ENCODE measurements at places on chromosomes 1 and 21. TPM values are rescaled to one million over a fixed set of nuclear protein-coding genes. Genes with fewer than 3 reads are reported as not detected.

DNA sequence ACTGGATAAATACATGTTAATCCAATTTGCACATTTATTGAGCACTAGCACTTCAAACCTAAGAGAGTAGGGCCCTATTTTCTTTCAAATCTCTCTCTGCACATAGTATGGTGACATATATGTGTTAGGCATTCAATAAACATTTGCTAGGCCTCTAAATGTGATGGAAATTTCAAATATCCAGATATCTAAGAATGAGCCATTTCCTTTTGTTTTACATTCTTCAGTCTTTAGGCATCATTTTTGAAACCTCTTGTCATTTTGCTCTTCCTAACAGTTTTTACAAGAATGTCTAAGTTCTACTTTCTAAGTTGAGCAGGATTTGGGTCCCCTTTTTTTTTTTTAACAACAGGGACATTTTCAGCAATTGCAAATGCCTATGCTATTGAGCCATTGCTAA is 395.7 kb upstream of the ST6GALNAC5 start:
- DNase-seq: no peak

DNA sequence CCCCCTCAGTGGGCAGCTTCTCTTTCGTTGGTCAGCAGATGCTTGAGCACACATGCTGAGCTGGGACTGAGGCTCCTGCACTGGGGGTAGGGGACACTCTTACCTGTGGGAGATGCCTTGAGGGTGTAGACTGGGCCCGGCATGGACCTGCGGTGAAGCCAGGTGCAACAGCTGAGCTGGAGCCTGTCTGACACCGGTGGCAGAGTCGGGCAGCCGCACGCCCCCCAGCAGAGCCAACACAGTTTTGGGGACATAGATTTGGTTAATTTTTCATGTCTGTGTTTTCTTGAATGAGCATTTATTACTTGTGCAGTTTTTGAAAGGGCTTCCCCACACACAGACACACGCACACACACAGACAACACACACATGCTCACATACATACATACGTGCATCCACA is 5.9 kb upstream of the HES5 start:
- DNase-seq: no peak

DNA sequence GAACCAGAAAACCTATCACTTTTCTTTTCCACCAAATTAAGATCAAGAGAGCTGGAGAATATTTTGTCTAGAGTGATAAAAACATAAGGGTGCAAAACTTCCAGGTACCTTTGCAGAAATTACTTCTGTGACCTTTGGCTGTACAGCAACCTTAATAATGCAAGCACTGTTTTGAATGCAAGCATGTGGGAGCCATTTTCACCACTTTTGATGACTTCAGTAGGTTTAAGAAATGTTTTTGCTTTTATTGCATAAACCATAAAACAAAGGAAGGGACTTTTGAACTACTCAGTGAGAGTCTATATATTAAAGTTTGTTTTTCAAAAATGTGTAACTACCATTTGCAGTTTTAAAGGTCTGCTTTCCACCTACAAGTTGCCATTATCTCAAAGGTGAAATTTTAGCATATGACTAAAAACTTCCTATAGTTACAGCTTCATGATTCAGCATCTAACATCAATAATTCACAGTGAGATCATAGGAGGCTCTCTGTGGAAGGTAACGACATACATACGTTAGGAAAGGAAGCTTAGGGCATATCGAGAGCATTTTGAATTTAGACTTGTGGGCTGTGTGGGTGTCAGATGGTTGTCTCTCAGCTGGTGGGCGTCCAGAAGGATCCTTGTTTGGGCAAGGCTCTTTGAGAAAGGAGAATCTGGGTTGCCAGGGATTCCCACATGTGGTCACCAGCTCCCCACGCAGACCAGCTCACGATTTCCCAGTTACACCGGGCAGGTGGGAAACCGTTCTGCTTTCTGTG is 1.1 kb upstream of the GADD45A start:
- peak; percentile 27 for DNase-seq

DNA sequence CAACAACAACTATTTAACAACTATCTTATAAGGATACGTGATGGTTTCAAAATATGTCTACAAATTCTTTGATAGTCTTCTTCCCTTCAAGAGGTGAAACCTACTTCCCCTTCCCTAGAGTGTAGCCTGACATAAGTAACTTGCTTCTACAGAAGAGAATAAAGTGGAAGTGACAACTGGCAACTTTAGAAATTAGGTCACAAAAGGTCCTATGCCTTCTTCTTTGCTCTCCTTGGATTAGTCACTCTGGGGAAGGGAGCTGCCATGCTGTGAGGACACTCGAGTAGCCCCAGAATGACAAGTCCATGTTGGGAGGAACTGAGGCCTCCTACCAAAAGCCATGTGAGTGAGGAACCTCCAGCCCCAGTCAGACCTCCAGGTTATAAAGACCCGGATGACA is 19.2 kb downstream of the EFCAB14 start:
- no peak for DNase-seq

DNA sequence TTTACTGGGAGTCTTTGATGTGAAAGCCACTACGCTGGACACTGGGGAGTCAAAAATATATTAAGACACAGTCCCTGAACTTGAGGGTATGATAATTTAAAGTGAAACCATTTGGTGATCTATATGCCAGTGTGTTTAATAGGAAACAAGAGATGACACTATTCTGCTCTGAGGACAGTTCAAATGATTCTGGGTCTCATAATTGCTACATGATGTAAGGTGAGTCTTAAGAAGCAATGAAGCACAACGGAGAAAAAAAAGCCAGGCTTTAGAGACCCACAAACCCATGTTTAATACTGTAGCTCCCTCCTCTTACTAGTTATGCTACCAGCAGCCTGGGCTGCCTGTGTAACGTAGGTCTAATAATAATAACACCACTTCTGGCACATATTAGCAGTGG is 14.2 kb upstream of the LRRC8D start:
- DNase-seq: no peak

DNA sequence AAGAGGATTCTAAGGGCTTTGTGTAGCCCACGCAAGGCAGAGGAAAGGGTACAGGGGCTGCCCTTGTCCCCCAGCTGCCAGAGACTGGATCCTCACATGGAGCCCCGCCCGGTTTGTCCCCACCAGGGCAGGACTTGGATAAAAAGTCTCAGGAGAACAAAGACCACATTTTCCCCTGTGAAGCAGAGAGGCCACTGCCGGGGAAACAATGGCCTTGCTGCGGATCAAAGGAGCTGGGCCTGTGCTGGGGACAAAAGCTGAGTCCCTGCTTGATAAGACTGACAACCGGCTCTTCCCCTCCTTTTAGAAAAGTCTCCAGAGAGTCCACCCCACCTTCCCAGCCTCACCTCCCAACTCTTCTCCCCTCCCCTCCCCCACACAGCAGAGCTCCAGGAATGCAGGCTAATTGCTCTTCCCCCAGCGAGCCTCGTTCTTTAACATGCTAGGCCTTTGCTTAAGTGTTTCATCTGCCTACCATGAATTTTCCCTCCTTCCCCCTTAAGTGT is 142.4 kb downstream of the PLPP3 start:
- no peak for DNase-seq

GRCh38 chr1:77089756-77090155 is 129.5 kb downstream of the PIGK start:
- DNase-seq: no peak

GRCh38 chr21:15274701-15275485 is 210.1 kb upstream of the NRIP1 start:
- no peak for DNase-seq

The BCL2L15 gene
- 0.13 TPM for total RNA-seq

The LCE1A gene
- total RNA-seq: not detected

The MROH9 gene
- total RNA-seq: not detected

The C1QC gene
- not detected for total RNA-seq

- no peak for DNase-seq
These were observed 30.6 kb downstream of the NPHP4 start for GRCh38 chr1:5961601-5962000.

DNA sequence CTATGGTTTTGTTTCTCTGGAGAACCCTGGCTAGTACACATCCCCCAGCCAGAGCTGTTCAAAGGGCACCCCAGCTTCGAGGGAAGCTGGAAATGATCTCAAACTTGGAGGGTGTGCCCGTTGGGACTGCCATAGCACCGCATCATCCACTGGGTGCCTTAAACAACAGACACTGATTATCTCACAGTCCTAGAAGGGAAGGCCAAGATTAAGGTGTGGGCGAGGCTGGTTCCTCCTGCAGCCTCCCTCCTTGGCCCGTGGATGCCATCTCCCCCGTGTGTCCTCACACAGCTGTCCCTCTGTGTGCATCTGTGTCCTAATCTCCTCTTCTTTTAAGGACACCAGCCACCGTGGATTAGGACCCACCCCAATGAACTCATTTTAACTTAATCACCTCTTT is 4.2 kb upstream of the IBA57 start:
- DNase-seq: no peak

GRCh38 chr21:45523411-45524101 is 18.7 kb downstream of the SLC19A1 start:
- DNase-seq: no peak

GRCh38 chr1:45490121-45490625 is 790 bp downstream of the TESK2 start:
- no peak for DNase-seq

DNA sequence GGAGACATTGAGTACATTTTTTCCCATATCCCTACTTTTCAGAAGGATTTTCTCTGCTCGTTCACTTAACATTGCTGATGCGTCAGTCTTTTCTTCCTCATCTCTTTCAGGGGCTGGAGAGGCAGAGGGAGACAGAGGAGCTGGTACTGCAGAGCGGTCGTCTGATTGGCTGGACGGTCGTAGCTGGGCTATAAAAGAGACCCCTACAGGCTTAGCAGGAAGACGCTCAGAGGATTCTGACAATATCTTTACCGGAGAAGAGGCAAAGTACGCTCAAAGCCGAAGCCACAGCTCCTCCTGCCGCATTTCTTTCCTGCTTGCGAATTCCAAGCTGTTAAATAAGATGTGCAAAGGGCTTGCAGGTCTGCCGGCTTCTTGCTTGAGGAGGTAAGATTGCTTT is at the start of gene RGS4:
TSS of gene RGS4 (plus strand) at position 220 of the 400 bp plus-strand sequence. CDS start at position 344, 124 bp downstream.
- DNase-seq: peak; percentile 96

GRCh38 chr21:36591326-36591970 is 107.5 kb upstream of the SIM2 start:
- no peak for DNase-seq

The EDEM3 gene
- 36.1 TPM for total RNA-seq

- DNase-seq: no peak
These were observed 639.7 kb upstream of the USP24 start for GRCh38 chr1:55854911-55855310.
